Activated naive CD4-positive, alpha-beta T cell (primary cell): ENCODE measurements at places on chromosomes 11 and 22.

- no peak for DNase-seq
Measured at GRCh38 chr11:69671734-69672465, 3.3 kb downstream of the LTO1 start.

DNA sequence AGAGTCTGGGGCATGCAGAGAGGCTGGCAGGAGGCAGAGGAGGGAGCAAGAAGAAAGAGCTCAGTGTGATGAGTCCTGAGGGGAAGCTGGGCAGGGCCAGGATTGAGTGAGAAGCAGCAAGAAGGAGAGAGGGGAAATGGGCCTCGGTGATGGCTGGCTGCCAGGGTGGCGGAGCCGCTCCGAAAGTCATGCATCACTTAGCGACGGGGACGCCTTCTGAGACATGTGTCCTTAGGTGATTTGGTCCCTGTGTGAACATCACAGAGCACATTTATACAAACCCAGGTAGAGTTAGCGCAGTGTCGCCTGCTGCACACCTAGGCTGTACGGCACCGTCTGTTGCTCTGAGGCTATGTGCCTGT lies 15.1 kb downstream of the TBC1D22A start:
- no peak for DNase-seq

DNA sequence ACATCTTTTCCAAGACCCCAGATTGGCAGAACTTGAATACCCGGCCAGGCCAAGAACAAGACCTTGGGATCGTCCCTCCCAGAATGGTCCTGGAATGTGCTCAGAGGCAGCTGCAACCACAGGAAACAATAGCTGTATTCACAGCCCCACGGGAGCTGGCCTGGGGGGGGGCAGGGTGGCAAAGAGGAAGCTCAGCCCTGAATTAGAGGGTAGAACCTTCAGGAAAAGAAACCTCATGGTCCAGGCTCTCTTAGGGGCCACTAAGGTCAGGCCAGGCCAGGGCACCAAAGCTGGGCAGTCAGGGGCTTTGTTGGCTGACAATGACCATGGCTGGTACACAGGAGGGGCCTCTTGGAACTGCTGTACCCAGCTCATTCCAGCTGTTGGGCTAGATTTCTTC lies 17.3 kb downstream of the RPL27A start:
- no peak for DNase-seq

DNA sequence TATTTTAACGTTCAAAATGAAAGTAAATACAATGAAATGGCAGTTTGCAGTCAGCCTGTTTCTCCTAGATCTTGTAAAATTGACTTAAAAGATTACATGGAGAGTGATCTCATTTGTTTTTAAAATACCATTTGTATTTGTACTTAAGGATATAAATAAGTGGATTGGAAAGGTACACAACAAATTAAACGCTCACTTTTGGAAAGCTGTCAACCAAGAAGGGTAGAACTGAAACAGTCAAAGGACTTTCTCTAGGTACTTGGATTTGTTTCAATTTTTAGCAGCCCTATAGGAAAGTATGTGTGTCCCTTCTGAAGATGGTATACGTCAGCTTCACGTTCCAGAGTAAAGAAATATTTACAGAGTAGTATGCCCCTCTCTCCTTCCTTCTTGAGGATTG lies 7.3 kb downstream of the TBRG1 start:
- DNase-seq, result no peak

DNA sequence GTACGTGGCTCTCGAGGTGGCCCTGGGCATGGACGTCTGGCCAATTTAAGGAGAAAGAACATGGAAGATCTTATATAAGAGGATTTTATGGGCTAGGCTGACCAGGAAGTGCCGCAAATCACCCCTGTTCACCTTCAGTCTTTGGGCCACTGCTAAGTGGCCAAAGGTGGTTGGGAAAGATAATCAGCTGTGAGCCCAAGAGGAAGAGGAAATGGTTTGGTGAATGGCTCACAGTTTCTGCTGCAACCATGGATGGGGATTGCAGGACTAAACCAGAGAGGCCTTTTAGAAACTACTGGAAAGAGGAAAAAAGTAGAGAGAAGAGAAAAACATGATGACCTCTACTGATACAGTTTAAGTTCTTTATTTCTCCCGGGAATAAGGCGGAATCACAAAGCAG lies 96.0 kb upstream of the ARHGAP20 start:
- no peak for DNase-seq

- DNase-seq, result no peak
Measured at GRCh38 chr11:21353425-21353824, 684.0 kb downstream of the NELL1 start.

DNA sequence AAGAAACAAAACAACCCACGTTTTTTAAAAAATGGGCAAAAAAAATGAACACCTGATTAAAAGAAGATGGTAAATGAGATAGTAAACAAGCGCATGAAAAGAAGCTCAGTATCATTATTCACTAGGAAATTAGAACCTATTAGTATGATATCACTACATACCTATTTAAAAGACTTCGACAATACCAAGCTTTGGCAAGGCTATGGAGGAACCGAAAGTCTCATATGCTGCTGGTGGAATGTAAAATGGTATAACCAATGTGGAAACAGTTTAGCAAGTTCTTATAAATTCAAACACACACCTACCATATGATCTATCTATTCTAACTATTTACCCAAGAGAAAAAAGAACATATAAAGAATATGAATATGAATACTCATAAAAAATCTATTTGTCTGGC lies 143.8 kb downstream of the APOL5 start:
- no peak for DNase-seq

DNA sequence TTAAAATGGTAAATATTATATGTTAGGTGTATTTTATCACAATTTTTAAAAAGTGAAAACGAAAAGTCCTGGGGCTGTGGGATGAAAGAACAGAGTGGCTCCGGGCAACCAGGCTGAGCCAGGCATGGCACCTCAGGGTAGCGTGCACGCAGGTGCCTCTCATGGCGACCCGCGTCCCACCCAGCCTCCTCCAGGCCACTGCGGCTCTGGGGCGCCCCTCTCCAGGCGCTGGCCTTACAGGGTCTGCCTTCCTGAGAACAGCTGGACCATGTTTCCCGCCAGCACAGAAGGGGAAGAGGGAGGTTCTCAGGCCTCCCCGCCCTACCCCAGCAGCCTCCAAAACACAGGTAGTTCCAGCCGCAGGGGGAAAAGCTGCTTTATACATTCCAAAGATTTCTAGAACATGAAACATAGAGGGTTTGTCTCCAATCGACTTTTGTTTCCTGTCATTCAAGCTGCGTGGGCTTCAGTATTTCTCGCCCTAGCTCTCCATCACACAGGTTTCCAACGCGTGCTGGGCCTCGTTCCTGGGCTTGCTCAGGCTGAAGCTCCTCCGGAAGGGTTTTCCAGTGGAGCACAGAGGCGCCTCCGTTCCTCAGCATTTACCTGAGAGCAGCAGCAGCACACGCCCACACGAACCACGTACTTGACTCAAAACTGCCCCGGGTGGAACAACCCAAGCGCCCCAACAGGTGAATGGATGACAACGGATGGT lies 10.5 kb downstream of the EHD1 start:
- DNase-seq, result no peak

DNA sequence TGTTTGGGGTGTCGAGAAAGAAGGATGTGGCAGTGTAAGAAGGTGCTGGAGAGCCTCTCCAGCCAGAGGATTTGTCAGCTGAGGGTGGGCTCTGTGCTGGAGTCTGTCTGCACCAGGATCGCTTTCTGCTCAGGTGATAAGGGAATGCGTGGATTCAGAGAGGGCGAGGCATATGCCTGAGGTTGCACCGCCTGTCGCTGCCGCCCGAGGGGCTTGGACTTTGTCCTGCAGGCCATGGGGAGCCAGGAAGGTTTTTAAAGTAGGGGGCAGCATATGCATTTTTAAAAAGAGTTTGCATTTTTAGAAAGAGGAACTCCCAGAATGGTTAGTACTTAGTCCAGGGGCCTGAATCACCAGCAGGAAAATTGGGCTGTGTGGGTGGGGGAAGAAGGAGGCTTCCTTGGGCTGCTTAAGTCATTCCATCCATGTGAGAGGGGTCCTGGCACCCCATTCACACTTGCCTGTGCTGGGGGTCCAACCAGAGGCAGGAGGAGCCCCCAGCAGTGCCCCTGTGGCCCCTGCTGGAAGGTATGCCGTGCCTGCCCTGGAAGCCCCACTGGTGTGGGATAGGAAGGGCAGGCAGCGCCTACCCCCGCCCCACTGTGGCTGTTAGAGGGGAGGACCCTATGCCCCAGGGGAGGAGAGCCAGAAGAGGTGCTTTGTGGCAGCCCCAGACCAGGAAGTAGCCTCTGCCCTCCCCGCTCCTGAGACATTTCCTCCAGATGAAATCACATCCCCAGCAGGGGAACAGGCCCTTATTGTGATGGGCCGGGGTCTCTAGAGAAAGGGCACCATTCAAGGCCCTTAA lies 35.8 kb upstream of the MYRF start:
- DNase-seq, result no peak

DNA sequence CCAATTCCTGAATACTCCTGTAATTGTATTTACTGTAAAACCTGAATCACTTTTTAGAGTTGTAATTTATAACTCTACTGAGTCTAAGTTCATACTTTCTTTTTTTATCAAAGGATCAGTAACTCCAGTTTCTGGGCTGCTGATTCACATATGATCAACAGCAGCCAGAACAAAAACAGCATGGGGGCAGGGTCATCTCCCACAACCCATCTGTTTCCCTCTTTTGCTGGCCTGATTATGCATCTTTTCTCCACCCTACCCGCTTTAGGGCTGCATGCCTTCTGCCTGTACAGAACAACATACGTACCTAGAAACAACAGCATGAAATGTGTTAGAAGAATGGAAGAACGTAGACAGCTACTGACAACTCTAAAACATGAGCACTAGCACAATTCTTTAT lies 76.0 kb downstream of the MRTFA start:
- DNase-seq, result no peak

GRCh38 chr11:36699271-36699670 lies 101.2 kb upstream of the RAG2 start:
- no peak for DNase-seq
